ENCODE measurements at places on chromosomes 3 and 15.
A peak's percentile ranks its signal among the peaks of the same experiment; 100 is the strongest.

GRCh38 chr3:53181024-53181371 is 20.0 kb downstream of the PRKCD start:
- no peak for DNase-seq

- DNase-seq: peak; percentile 76
Measured at GRCh38 chr3:176633511-176633910, 563.8 kb downstream of the TBL1XR1 start.

GRCh38 chr3:182516597-182517336 is 276.5 kb upstream of the ATP11B start:
- no peak for DNase-seq

GRCh38 chr3:132561003-132561402 is 36.1 kb upstream of the ACKR4 start:
- no peak for DNase-seq

GRCh38 chr15:47363653-47364052 is 353.7 kb upstream of the SEMA6D start:
- no peak for DNase-seq

DNA sequence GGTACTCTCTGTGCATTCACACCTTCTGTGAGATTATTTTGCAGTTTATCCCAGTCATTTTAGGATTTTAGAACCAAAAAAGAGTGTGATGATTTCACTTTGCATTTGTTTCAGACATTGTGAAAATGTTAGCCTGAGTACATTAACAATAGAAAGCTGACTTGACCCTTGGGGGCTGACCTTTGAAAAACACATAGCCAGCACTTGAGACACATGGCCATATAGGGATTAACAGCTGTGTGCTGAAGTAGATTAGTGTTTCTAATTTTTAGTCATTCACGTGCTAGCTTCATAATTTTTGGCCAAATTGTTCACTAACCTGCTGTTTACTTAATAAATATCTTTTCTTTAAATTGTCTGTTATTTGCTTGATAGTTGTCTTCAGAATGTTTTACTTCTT is 3.5 kb downstream of the FEM1B start:
- no peak for DNase-seq

- no peak for DNase-seq
Measured at GRCh38 chr15:27084844-27085243, 113.9 kb downstream of the GABRG3 start.
